Activated CD4-positive, alpha-beta memory T cell treated with anti-CD3 and anti-CD28 coated beads for 36 hours (primary cell): ENCODE measurements at places on chromosomes 11 and 22.
A peak's percentile ranks its signal among the peaks of the same experiment; 100 is the strongest.

- no peak for DNase-seq
These were observed 23.5 kb downstream of the TP53AIP1 start for GRCh38 chr11:128919216-128919615.

- peak; percentile 67 for DNase-seq
These were observed 673 bp upstream of the MYO7A start for GRCh38 chr11:77127235-77127911.

DNA sequence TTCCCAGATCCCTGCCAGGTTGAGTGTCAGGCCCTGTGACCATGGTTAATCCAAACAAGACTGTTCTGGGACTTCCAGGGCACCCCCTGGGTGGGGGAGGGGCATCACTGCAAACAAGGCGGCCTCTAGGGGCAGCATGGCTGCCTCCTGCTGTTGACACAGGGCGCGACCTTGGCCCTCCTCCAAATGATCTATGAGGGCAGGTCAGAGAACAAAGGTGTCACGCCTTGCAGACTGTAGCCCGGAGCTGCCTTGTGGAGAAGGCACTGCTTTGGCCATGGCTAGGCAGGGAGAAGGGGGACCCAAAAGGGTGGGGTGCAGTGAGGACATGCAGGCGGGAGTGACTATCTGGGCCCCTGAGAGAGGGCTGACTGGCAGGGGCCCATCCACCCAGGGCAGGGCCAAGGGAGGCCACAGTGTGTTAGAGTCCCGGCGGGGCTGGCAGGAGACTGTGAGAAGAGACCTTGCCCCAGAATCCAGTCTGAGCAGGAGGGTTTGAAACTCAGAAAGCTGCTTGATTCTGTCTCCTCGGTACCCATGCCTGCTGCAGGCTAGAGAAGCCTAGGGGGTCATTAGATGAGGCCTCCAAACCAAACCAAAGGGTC, 35.6 kb downstream of the KCNC1 start:
- DNase-seq = peak; percentile 15

- peak; percentile 87 for DNase-seq
These were observed 1.7 kb upstream of the TYMP start for GRCh38 chr22:50531546-50531961.

GRCh38 chr11:96878299-96879051, 488.7 kb downstream of the JRKL start:
- DNase-seq = no peak

DNA sequence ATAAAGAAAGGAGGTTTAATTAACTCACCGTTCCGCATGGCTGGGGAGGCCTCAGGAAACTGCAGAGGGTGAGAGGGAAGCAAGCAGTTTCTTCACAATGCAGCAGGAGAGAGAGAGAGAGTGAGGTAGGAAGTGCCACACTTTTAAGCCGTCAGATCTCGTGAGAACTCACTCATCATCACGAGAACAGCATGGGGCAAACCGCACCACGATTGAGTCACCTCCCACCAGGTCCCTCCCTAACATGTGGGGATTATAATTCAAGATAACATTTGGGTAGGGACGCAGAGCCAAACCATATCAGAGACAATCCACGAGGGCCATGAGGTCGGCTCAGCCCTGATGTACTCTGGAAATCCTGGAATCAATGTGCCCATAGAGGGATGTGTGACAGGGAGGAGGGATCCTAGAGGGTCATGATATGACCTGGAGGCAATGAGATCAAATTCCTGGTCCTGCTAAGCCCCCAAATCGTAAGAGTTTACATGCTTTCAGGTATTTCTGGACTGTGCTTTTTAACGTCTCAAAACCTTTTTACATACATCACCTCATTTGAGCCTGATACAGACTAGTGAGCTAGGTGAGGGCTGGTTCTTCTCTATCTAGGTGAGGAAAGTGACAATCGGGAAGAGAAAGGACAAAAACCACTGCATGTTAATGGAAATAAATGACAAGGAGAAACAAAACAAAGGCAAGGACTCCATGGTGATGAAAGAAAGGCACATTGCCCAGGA, 19.5 kb upstream of the RASSF10 start:
- no peak for DNase-seq

- no peak for DNase-seq
These were observed 224.4 kb upstream of the POU2AF2 start for GRCh38 chr11:111021131-111021530.

DNA sequence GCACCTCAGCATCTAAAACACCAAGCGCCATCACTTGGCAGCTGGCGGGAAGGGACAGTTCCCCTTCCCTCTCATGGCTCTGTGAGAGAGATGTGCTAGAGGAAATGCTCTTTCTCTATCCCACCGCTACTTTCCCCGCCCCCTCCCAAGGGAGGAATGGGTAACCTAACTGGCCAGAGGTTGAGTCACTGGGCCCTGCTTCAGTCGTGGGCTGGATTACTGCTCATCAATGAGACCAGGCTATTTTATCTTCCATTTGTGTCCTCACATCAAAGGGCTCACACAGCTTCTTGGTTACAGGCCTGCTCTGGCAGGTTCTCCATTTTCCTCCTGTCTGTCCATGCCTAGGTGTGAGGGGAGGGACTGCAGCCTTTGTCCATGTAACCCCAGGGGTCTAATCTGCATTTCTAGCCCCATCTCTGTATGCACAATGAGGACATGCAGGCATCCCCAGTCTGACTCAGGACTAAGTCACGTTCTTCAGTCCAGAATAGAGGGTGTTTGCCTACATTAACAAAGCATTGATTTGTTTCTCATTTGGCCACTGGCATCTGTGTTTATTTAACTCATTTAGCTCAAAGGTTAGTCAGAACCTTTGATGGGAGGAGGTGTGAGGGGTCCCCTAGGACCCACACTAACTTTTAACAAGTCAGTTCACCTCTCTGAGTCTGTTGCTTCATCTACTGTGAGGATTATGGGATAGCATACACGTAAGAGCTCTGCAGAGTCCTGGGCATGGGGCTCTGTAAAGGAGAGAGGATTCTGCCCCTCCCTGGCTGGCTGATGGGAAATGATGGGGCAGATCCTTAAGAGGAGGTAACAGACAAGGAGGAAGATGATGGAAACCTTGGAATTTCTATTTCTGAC, 99.1 kb downstream of the XRRA1 start:
- DNase-seq = no peak

DNA sequence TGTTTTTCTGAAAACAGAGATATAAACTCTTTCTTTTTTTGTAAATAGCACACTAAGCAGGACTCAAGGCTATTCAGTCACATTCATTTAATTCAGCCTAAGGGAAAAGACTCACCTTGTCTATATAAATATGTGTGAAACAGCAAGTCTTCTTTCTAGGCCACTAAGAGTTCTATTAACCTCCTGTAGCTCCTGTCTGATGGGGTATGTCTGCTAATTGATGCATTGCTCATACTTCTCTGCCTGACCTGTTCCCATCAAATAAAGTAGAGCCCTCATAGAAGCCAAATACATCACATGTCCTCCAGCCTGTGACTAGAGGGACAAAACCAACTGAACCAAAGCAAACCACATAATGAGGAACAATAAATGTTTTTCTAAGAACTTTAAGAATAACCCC, 68.2 kb downstream of the MSANTD4 start:
- DNase-seq = no peak

DNA sequence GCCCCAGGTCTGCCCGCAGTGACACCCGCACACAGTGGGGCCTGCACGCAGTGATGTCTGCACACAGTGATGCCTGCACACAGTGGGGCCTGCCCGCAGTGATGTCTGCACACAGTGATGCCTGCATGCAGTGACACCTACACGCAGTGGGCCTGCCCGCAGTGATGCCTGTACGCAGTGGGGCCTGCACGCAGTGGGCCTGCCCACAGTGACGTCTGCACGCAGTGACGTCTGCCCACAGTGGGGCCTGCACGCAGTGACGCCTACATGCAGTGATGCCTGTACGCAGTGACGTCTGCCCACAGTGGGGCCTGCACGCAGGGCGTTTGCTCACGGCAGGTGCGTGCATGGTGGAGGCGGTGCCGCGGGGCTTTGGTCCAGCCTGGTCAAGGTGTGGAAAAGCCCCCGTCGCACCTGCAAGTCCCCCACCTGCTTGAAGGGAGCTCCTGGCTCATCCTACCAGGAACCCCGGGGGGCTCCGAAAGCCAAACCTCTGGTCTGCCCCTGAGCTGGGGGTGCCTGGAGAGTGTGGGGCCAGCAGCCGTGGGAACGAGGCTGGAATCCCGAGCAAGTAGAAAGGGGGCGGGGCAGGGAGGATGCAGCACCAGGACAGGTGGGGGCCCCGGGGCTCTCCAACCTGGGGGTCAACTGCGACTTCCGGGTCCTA, 8.9 kb upstream of the SYT8 start:
- no peak for DNase-seq

DNA sequence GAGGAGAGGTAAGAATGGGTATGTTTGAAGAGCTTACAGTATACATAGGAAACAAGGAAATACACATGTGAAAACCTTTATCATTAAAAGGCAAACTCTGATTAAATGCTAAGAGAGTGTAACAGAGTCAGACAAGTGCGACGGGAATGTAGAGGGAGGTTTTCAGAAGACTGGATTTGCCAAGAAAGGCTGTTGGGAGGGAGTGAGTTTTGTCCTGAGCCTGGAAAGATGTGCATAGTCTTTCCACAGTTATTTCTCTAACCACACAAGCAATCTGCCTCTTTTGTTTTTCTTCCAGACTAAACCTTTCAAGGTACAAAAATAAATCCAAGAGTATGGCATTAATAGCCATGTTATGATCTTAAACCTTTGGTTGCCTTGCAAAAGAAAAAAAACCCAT, 170.9 kb downstream of the KIRREL3 start:
- DNase-seq = no peak

GRCh38 chr11:64110465-64111375, 55.2 kb downstream of the MACROD1 start:
- no peak for DNase-seq

DNA sequence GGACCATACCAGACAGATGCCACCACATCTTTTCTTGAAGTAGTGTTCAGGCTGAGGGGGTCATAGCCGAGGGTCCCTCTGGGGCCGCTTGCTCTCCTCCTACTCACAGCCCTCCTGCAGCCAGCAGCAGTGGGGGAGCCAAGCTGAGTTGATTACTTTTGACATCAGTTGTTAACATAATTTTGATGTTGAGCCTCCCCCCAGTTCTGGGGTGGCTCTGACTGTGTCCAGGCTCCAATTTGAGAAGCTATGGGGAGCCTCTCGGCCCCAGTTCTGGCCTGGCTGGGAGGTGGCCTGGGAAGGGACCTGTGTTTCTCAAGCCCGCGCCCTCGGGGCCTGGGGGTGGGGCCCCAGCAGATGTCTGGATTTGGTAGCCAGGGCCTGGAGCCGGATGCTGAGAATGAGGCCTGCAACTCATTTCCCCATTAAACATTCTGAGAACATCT, 47.9 kb downstream of the KCNQ1OT1 start:
- no peak for DNase-seq

DNA sequence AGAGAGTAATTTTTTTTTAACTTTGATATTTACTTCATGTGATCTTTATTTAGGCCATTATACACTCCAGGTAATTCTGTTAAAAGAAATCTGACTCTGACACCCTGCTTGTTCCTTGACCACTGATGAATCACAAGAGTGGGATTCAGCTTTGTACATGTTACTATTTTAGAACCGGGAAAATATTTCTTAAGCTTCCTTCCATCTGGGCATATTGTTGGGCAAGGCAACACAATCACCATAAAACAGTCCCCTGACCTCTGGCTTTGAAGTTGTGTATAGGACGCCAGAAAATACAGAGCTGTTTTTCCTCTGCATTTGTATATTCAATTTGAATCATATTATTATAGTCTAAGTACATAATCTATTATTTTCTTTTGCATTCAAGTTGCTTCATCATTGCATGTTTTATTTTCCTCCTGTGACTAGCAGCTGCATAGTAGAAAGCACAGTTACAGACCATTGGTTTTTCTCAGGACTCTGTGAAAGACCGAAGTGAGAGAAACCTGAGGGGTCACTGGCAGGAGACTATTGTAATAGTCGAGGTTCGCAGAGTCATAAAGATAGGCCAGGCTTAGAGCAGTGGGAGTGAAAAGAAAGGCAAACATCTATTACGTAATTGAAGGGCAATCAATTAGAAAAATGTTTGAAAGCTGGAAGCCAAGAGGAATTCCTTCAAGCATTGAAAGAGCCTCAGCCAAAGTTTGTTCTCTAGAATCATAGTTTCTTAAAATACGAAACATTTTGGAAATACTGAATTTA, 51.8 kb upstream of the SLC36A4 start:
- DNase-seq = no peak

GRCh38 chr22:50526834-50527801, 1.7 kb upstream of the SCO2 start:
- DNase-seq = peak; percentile 76

DNA sequence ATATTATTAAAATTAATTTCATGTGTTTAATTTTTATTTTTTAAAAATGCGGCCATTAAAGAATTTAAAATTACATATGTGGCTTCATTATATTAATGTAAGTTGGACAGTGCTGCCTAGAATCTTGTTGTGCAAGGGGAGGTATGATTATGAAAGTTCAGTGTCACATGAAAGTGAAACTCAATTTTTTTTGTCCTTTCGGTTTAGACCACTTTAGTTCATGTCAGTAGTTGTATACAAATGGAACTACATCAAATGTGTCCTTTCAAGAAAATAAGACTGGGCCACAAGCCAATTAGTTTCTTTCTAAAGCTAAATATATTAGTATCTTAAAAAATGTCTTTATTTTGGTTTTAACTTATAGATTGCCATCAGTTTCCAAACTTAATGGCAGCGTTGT, 35.7 kb downstream of the TBCEL start:
- DNase-seq = no peak

DNA sequence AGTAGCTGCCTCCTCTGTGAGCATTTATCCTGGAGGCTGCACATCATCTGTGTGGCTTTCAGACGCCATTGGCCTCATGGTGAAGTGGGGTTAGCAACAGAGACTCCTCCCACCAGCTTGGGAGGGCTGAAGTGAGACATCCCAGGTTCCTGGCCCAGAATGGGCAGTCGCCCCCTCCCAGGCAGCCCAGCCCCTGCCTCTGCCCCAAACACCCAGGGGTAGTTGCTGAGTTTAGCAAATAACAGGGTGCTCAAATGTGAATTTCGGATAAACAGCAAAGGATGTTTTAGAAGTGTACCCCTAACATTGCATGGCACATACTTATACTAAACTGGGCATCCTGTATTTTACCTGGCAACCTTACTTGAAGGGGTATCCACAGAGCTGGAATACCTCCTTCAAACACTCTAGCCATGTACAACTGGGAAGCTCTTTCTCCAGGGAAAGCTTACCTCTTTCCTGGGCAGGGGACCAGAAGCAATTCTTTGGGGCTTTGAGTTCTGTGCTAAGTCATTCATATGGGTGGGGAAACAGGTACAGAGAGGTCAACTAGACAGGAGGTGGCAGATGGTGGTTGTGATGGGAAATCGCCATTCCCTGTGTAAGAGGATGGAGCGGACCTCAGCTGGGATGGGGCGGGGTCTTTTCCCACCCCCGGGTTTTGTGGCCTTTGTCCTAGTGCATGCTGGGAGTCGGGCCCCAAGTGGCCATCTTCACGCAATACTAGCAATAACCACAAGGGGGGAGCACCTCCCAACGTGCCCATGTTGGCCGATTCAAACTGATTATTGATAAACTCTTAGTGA, 19.3 kb downstream of the MTFP1 start:
- peak; percentile 78 for DNase-seq

DNA sequence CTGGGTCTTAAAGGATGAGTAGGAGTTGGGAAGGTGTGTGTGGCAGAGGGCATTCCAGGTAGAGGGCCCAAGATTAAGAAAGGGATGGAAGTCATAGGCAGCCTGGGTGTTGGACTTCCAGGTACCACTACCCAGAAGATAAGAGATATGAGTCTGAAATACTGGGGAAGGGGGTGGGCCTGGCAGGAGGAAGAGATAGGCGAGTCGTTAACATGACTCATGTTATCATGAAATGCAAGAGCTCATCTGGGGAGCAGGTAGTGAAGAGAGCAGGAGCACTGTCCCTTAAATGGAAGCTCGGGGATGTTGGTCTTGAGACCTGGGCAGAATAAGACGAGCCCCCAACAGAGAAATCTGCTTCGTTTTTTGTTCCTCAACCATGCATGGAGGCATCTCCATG, 10.2 kb downstream of the ZC3H7B start:
- DNase-seq = no peak
